Activated CD8-positive, alpha-beta memory T cell treated with anti-CD3 and anti-CD28 coated beads, Interleukin-2, amount 10 ng/mL, durations not matched to agents 7 days and 5 days (primary cell): ENCODE measurements at places on chromosomes 4 and X. TPM values are rescaled to one million over a fixed set of nuclear protein-coding genes. Genes with fewer than 3 reads are reported as not detected.

- no peak for DNase-seq
Observed at GRCh38 chr4:185101354-185101890, 41.6 kb upstream of the SLC25A4 start.

The HS6ST2 gene
- 0.14 TPM for total RNA-seq

The OCIAD2 gene
- 76.5 TPM for total RNA-seq

The SHISA3 gene
- 0.61 TPM for total RNA-seq

GRCh38 chrX:20159797-20160385 lies 18.3 kb upstream of the EIF1AX start:
- DNase-seq, result no peak

The GYPA gene
- not detected for total RNA-seq

The POU3F4 gene
- not detected for total RNA-seq

The PPP4R3C gene
- not detected for total RNA-seq

GRCh38 chr4:7170012-7170411 lies 22.3 kb upstream of the SORCS2 start:
- no peak for DNase-seq

DNA sequence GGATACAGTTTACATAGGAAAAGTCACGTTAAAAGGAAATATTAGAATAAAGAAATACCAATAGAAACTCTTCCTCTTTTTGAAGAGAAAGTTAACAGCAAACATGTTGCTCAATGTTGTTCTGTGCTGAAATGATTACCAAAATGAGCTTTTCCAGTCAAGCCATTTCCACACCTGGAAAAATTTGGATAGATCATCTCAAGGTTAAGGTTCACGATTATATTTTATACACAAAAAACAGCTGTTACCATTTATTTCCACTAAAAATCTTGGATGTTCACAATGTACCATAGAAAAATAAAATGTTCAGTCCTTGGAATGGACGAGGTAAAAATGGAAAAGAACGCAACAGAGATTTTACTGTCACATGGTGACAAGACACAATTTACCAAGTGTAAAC lies 218.7 kb downstream of the SCFD2 start:
- no peak for DNase-seq

GRCh38 chr4:8917321-8917811 lies 45.7 kb upstream of the HMX1 start:
- peak; percentile 27 for DNase-seq

- DNase-seq, result no peak
Observed at GRCh38 chr4:114423582-114423981, 175.0 kb upstream of the UGT8 start.

The ENOX2 gene
- 14.5 TPM for total RNA-seq

- DNase-seq, result no peak
Observed at GRCh38 chrX:3549411-3549911, 164.0 kb downstream of the PRKX start.

The AFM gene
- not detected for total RNA-seq
